ENCODE measurements at places on chromosomes 11 and 22.
A peak's percentile ranks its signal among the peaks of the same experiment; 100 is the strongest.

DNA sequence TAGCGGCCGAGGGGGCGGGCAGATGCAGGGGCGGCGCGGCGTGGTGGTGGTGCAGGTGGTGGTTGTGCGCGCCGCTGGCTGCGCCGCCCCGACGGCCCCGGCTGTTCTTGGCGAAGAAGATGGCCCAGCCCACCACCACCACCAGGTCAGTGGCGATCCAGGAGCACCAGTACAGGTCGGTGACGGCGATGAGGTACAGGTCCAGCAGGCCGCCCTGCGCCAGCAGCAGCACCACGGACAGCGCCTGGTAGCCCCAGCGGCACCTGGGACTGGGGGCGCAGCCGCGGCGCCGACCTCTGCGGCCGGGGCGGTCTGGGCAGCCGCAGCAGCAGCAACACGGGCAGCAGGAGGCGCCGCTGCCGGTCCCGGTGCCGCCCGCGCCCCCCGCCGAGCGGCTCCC lies 879 bp downstream of the TMEM121B start:
- peak; percentile 93 for DNase-seq

DNA sequence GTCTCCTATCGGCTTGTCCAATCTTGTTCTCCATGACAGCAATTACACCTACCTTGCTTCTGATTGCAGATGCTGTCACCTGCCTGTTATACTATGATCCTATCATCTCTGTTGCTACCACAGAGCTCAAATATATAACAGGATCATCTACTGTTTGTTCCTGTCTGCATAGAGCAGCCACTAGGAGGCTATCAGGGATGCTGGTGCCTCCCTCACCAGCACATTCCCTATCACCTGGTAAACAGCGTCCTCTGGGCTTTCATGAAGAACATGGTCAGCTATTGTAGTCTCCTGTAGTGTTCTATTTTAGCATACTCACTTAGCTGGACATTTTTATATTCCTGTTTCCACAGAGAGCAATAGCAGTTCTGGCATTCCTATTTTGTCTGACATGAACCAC lies 87.8 kb upstream of the FAT3 start:
- DNase-seq: peak; percentile 54

GRCh38 chr11:121207485-121208115 lies 85.0 kb upstream of the SC5D start:
- DNase-seq: no peak

GRCh38 chr11:75598264-75598663 lies 36.2 kb downstream of the SERPINH1 start:
- no peak for DNase-seq

DNA sequence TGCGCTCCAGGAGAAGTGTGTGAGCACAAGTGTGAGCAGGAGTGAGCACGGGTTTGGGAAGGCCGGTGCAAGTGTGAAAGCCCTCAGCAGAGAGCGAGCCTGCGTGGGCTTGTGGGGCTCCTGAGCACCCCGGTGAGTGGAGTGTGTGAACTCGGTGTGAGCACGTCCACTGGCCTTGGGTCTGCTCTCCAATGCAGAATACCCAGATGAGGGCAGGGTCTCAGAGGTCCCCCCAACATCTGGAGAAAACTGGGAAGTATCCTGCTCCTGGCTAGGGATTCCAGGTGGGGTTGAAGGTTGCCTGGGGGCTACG lies 1.2 kb downstream of the ESRRA start:
- DNase-seq: no peak

GRCh38 chr11:116409238-116409637 lies 363.5 kb downstream of the BUD13 start:
- DNase-seq: no peak

- DNase-seq: no peak
Measured at GRCh38 chr11:108237058-108237481, 14.2 kb downstream of the ATM start.

DNA sequence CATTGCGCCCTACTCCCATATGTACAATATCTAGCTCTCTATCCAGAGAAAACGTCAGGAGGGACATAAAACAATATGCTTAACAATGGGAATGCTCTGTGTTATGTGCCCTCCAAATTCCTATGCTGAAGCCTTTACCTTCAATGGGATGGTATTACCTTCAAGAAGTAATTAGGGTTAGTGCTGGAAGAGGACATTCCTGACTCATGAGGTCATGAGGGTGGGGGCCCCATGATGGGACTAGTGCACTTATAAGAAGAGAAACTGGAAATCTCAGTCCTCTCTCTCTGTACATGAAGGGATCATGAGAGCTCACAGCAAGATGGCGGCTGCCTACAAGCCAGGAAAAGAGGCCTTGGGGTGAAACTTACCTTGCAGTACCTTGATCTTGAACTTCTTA lies 20.3 kb downstream of the MMP20 start:
- DNase-seq: no peak

DNA sequence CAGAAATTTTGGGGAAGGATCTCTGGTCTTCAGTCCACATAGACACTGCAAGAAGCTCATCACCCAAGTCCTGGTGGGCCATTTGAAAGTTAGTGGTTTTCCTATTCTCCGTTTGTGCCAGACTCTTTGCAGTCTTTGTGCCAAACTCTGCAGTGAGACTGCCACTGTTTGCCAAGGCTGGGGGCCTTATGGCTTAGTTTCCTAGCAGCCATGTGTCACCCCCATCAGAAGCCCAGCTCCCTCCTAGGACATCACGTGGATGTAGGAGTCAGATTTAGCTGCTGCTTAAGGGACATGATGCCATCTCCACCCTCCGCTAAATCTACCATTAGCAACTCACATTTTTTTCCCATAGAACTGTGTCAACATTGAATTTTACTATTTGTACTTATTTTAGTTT lies 220.0 kb downstream of the C11orf91 start:
- no peak for DNase-seq

- no peak for DNase-seq
Measured at GRCh38 chr11:29679996-29680395, 336.8 kb downstream of the KCNA4 start.

- DNase-seq: no peak
Measured at GRCh38 chr11:107043242-107044006, 25.1 kb upstream of the GUCY1A2 start.

GRCh38 chr11:109590782-109591181 lies 168.8 kb downstream of the C11orf87 start:
- no peak for DNase-seq

- DNase-seq: peak; percentile 71
Measured at GRCh38 chr11:75768112-75768908, at the start of gene DGAT2. Gene DGAT2, plus strand, starts transcription at chr11:75768778. Its CDS starts 214 bp downstream, at chr11:75768992.

DNA sequence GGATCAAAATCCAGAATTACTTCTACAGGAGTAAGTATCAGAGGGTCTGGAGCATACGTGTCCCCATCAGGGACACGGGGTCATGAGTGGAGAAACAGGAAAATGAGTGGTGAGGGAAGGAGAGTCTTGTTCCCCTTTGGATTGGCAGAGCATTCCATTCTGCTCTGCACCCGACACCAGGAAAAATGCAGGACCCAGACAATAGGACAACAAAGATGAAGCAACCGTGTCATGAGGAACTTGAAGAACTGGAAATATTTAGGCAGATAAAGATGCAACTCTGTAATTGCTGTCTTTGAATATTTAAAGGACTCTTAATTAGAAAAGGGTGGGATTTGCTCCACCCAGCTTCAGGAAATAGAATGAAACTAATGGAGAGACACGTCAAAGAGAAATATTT lies 89.0 kb upstream of the BLID start:
- no peak for DNase-seq

GRCh38 chr11:36822829-36823228 lies 224.8 kb upstream of the RAG2 start:
- no peak for DNase-seq

- DNase-seq: peak; percentile 51
Measured at GRCh38 chr22:24685531-24686190, 82.7 kb downstream of the GGT1 start.

DNA sequence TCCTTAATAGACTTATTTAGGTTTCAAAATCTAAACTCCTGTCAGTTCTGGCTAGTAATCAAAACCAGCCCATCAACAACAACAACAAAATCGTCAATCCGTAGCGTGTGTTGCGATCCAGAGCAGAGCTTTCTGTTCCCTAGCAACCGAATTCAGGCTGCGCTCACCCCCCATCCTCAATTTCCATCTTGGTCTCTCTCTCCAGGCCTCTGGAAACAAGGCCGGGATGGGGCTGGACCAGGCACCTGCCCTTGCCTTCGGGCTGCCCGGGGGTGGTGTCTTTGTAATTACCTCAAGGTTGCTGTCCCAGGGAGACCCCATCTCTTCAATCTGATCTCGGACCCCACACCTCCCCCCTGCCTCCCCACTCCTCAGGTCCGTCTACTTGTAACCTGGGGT lies 1341.5 kb downstream of the BRD1 start:
- DNase-seq: no peak

DNA sequence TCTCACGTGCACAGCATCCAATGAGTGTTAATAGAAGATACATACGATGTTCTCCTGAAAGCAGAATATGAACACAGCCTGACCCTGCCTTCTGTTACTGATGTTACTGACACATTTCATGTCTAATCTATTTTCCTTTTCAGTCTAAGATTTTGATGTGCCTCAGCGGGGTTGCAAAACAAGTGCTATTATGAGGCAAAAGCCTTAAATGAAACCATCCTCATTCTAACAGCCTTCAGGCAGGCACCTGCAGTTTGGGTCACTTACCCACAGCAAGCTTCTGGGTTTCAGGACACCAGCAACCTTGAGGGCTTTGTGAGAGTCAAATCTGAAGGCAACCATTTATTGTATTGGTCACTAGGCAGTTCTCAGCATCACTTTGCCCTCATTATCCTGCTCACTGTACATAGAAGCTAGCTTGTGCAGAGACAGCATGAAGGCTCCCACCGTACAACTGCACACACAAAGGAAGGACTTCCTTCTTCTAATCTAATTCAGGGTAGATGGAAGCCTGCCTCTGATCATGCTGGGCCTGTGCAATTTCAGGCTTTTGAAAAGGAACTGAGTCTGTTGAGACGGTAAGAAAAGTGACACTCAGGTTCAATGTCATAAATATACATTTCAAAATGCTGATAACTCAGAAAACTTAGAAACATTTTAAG lies 183.2 kb upstream of the PITPNB start:
- no peak for DNase-seq

DNA sequence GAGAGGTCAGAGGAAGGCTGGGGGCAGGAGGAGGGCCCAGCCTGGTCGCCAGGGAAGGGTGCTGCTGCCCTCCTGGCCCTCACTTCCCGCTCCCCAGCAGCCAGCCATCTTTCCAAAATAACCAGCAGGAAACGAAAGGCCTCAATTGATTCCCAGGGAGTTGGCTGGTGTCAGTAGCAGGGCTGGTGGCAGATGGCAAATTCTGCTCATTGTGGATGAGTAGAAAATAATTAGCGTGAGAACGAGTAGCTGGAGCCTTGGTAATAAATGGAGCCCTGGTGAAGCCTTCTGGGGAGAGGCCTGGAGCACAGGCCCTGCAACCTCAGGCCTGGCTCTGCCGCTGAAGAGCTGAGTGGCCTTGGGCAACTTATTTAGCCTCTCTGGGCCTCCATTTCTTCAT lies 31.3 kb downstream of the DAGLA start:
- DNase-seq: no peak
